ENCODE measurements at places on chromosomes 16 and 17.

DNA sequence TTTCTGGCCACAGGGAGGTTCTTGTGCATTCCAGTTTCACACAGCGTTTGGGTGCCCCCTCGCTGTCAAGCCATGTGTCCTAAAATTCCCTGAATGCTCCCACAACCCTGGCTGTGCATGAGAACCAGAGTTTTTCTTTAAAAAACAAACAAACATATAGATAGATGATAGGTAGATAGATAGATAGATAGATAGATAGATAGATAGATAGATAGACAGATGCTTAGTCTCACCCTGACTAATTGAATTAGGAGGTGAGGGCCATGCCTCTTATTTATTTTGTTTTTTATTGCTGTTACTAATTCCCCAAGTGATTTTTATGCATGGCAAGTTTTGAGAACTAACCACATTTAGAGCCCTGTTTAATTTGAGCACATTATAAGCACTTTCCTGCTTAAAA lies 32.2 kb downstream of the PRSS54 start:
- DNase-seq: no peak

GRCh38 chr16:4087990-4088577 lies 28.2 kb downstream of the ADCY9 start:
- DNase-seq: no peak

- DNase-seq: no peak
Measured at GRCh38 chr17:70521821-70522256, 352.5 kb downstream of the KCNJ2 start.

DNA sequence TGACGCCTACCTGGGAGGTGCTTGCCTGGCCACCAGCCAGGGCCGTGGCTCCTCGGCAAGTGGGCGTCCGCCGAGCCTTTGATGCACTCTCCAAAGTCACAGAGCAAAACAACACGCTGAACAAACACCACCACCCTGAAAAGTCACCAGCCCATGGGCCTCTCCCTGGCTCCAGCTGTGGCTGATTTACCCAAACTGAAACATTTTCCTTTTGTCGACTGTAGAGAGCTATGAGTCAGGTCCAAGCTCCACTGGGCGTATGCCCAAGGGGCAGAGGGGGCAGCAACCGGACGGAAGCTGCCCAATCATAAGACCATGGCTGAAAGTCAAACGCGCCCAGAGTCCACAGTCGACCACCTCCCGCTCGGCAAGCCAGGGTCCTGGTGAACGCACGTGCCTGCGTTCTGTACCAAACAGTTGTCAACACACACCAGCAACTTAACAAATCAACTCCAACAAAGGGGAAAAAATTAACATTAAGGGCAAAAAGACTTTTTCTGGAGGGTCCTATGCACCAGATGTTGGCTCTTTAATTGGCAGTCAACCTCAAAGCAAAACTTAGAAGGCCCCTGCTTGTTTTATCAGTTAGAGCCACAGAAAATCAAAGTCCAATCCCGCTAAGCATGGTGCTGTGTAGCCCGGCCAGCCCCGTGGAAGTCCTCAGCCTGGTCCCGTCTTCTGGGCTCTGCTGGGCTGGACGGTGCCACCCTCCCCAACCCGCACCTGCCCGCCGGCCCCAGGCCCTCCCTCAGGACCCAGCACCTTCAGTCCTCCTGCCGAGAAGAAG lies 47.3 kb downstream of the TBC1D16 start:
- DNase-seq: peak; percentile 92

DNA sequence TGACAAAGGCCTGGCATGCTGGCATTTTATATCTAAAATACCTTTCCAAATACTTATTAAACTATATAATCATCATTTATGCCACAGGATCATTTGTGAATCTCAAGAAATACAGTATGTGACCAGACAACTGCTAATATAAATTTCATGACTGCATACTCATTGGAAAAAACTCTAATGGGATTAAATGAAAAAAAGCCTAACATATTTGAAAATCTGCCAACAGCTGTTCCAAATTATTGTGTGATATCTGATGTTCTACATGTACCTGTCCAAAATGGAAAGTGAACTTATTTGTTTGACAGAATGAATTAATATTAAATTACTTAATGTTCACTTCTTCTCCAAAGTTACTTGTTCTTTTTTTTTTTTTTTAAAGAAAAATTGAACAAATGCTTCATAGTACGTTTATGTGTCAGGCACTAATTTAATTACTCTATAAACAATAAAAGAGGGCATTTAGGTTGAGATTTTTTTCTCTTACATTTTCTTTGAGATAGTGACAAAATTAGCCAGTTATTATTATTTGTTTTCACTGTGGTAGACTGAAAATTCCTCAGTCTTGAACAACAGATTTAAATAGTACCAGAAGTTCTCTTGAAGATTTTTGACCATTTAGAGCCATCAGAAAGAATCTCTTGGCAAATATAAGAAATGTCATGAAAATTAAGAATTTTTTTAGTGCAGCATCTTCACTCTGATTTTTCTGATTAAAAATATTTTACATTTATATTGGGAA lies 114.0 kb downstream of the FTO start:
- peak; percentile 58 for DNase-seq

- no peak for DNase-seq
Measured at GRCh38 chr17:74654742-74655141, 31.2 kb upstream of the CD300E start.

Measured in GM23248 (cell line).